ENCODE measurements at places on chromosomes 12 and 14.

DNA sequence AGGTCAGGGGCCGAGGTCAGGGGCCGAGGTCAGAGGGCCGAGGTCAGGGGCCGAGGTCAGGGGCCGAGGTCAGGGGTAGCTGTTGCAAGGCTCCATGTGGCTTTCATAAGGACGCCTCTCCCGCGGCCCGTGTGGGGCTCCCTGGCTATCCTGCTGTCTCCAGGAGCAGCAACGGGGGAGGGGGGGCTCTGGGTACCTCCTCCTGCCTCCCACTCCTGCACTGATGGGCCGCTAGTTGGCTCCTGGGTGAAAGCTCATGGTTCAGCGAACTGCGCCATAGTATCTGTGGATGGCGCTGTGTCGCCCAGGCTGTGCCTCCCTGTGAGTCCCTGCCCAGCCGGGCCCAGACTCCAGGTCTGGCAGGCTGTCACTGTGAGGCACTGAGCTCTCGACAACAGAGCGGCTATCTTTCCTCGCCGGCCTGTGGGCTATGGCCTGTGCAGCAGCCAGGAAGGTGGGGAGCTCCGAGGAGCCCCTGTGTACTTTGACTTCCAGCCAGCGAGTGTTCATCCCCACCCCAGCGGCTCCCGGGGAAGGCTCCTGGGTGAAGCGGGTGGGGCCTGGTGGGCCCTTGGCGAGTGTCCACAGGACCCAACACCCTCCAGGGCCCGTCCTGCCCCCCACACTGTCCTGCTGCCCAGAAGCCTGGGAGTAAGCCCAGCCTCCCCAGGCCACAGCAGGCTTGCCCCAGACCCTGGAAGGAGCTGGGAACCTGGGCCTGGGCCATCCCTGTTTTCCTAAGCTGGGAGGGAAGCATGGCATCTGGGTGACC, 8.1 kb downstream of the RFLNA start:
- no peak for DNase-seq

DNA sequence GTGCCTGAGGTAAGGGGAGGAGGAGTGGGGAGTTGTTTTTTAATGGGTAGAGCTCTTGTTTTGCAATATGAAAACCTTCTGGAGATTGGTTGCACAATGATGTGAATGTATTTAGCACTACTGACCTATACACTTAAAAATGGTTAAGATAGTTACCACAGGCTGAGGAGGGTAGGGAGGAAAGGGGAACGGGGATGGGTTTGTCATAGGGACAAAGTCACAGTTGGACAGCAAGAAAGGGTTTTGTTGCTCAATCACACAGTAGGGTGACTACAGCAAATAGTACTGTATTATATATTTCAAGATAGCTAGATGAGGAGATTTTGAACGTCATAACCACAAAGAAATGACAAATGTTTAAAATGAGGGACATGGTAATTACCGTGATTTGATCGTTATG, 1562.4 kb downstream of the AACS start:
- DNase-seq, result no peak

DNA sequence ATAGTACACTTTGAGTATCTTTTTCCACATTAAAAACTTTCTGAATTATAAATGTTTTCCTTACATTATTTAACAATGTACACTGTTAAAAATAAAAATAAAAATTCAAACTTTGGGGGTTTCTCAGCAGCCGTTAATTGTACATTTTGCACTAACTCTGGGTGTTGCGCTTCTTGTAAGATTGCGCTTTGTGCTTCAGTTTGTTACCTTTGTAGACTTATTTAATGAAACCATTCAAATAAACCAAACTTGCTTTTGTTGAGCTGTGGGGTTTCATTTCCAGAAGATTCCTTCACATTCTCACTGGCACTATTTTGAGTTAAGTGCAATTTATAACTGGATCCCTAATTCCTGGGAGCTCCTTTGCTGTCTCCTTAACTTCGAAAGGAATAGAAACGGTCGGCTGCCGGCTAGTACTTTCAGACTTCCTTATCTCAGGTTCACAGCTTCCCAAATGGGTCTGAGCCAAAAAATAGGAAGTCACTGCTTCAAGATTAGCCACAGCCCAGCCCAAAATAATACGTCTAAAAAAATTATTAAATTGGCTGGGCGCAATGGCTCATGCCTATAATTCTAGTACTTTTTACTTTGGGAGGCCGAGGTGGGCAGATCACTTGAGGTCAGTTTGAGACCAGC, 38.2 kb downstream of the RAD52 start:
- no peak for DNase-seq

GRCh38 chr12:45774508-45775162, 45.1 kb downstream of the ARID2 start:
- no peak for DNase-seq

All from femur (tissue), 1 donor.